ENCODE measurements at places on chromosomes 5 and 9.

GRCh38 chr9:101586651-101587050, 8.1 kb downstream of the PPP3R2 start:
- no peak for DNase-seq

- no peak for DNase-seq
Measured at GRCh38 chr9:131630205-131630831, 85.0 kb downstream of the PRRT1B start.

DNA sequence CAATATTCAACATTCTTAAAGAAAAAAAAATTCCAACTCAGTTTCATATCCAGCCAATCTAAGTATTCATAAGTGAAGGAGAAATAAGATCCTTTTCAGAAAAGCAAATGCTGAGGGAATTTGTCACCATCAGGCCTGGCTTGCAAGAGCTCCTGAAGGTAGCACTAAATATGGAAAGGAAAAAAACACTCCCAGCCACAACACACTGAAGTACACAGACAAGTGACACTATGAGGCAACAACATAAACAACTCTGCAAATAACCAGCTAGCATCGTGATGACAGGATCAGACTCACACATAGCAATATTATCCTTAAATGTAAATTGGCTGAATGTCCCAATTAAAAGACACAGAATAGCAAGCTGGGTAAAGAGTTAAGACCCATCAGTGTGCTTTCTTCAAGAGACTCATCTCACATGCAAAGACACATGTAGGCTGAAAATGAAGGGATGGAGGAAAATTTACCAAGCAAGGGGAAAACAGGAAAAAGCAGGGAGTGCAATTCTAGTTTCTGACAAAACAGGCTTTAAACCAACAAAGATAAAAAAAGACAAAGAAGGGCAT, 33.1 kb downstream of the ANKRD33B start:
- no peak for DNase-seq

DNA sequence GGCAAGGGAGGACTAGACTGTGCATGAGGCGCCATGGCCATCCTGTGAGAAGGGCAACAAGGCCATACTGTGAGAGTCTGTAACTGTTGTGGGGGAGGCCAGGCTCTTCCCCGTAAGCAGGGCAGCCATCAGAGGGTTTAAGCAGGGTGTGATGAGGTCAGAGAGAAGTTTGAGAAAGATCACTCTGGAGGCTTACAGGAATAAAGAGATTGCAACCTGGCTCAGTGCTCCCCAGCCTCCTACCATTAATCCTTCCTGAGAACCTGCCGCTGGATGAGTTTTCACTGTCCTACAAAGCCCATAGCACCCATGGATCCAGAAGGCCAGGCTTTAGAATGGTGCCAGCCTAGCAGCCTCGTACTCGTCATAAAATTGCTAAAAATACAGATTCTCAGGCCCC, 14.4 kb upstream of the TRMT10B start:
- DNase-seq, result no peak

GRCh38 chr5:39491210-39491609, 66.4 kb upstream of the DAB2 start:
- DNase-seq, result no peak

DNA sequence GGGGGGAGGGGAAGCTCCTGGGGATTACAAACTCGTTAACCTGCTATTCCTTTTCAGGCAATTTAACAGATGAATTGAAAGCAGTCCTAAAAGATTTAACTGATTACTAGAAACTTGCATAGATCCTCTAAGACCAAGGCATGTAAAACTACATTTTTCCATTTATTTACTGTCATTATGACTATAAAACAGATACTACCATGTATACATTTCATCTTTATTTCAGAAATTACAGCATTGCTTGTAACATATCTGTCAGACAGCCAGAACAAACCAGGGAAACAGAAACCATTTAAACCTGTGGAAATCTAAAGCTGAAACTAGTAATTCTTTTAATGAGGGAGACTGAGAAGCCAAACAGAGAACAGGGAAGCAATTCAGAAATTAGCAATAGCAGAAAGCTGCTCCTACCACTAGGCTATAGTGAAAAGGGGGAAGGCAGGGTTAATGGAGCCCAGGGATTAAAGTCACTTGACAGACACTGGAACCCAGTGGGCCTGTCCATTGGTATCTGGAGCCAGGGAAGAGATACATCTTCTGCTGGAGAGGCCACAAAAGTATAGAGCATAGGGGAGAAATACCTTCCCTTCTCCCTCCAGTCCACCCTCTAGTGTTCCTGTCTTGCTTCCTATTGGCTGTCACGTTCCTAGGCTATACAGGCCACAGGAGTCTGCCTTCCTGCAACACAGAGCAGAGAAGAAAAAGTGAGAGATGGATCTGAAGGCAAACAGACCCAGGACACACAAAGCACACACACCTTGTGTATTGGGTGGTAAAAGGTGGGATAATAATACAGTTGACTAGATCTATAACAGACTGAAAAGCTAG, 33.8 kb downstream of the PDCD1LG2 start:
- no peak for DNase-seq

- DNase-seq, result no peak
Measured at GRCh38 chr5:168984135-168984675, 316.7 kb downstream of the SLIT3 start.

GRCh38 chr9:129770741-129771140, 17.9 kb upstream of the PTGES start:
- no peak for DNase-seq

GRCh38 chr5:2877522-2877921, 126.0 kb upstream of the IRX2 start:
- no peak for DNase-seq

DNA sequence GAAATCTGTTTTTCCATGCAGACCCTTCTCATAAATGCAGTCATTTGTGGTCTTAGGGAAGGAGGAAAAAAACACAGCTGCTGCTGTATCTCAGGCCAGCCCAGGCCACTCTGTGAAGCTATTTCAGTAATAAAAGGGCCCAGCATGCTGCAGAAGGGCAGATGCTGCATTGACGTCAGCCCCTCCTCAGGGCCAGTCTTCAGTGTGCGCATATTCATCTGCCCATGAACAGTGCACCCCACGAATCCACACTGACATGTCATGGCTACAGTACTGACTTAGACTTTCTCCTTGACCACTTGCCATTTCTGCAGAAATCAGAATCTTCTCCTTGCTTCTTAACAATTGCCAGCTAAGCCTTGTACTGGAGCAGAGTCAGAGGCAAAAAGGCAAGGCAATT, 304.7 kb downstream of the GABRG2 start:
- DNase-seq, result no peak

- DNase-seq, result no peak
Measured at GRCh38 chr5:41831155-41831554, 39.1 kb downstream of the OXCT1 start.

GRCh38 chr9:88026118-88026479, 51.8 kb upstream of the CDK20 start:
- DNase-seq, result no peak

DNA sequence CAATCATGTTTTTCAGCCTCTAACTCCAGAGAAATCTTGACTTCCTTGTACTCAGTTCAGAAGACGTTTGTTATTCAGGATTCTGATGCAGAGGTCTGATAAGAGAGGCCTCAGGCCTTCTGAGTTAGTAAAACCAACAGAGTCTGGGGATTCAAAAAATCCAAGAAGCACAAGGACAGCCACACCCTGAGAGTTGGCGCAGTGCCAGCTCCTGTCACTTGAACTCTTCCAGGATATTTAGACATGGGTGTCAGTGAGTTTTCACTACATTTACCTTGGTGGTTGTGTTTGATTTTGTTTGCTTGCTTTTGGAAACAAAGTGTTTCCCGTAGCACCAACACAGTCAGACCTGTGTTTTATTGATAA, 41.6 kb upstream of the PDE8B start:
- no peak for DNase-seq

GRCh38 chr9:91761362-91761761, 188.7 kb downstream of the ROR2 start:
- DNase-seq, result no peak

- DNase-seq, result no peak
Measured at GRCh38 chr5:141514330-141515133, 25.7 kb downstream of the PCDHGC5 start.

- no peak for DNase-seq
Measured at GRCh38 chr5:139267481-139267880, 26.1 kb upstream of the MATR3 start.

GRCh38 chr5:142032747-142033631, 20.2 kb upstream of the GNPDA1 start:
- no peak for DNase-seq

- no peak for DNase-seq
Measured at GRCh38 chr9:137366445-137366810, 56.5 kb downstream of the EXD3 start.

DNA sequence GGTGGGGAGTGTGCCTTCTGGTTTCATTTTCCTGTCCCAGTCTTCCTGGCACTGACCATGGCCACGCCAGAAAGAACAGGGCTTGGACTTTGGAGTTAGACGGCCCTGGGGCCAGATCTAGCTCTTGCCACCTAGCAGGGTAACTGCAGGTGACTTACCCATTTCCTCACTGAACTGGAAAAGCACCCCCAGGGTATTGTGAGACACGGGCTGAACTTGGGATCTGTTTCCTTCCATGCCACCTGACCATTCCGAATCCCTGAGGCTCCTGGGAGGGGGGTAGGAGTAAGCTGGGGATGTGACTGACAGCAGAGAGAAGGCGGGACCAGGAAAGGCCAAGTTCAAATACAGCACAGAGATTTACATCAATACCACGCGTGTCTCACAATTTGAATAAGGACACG, 9.4 kb downstream of the HNRNPAB start:
- no peak for DNase-seq

DNA sequence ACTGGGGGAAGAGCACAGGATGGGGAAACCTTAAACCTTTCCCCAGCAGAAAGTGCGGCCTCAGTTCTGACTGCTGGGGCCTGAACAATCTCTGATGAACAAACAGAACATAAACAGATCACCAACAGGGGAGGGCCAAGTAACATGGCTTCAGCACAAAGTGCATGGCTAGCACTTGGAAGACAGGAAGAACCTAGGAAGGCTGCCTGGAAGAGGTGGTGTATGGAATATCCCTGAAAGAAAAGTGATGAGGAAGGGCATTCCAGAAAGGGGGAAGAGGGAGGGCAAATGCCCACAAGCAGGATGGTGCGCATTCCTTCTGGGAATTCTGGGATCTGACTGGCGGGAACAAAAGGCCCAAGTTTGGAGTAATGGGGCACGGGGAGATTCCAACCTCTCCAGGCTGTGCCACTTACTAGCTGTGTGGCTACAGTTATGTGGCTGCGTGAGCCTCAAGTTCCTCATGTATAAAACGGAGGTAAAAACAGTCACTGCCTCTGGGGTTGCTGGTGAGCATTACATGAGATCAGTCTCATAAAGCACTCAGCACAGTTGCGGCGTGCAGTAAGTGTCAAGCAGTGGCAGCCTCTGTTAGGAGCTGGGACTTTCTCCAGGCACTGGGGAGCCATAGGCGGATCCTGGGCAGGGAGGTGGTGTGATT, 1.6 kb downstream of the PDGFRB start:
- no peak for DNase-seq

- DNase-seq, result no peak
Measured at GRCh38 chr9:127885508-127886281, 8.2 kb upstream of the AK1 start.

- no peak for DNase-seq
Measured at GRCh38 chr5:80116465-80116864, 81.3 kb downstream of the THBS4 start.

DNA sequence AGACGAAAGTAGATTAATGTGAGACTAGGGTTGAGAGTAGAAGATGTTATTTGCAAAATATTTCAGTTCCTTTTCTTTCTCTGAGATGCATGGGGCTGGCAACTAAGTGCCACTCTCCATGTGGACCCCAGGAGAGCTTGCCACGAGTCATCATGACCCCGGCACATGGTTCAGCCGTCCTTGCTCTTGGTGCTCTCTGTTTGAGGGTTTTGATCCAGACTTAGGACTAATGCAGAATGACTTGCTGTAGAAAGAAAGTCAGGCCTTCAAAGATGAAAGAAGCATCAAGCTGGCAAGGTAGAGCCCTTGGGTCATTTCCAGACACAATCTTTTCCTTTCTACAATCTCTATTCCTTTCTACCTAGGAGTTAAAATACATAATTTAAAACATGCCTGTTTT, 84.7 kb downstream of the RASGRF2 start:
- DNase-seq, result no peak

DNA sequence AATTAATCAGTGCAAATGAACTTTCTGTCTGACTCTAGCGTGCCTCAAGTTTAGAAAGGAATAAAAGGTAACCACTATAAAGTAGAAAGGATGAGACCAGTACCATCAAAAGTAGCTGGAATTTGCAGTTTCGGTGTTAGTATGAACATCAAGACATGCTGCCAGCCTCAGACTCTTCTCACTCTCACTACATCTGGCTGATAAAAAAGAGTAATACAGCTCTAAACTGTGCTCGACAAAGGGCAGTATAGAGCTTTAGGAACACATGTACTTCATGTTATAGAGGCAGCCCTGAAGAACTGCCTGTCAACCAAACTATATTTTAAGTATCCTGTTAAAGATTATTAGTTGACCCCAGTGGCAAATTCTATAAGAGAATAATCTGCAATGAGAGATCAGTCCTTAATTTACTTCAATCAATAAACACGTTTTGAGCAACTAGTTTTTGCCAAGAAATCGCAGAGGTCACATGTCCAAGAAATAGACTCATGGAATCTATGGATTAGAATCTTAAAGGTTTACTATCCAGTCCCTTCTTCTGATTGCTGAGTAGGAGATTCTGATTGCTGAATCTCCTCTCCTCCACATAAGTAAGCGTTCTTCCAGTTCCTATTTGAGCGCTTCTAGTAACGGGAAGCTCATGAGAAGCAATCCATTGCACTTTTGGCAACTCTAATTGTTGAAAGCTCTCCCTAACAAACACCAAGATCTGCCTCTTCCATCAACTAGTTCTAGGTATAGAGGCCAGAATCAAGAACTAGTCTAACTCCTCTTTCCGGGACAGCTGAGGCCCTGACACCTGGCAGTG, 941 bp downstream of the XPA start:
- DNase-seq, result no peak

DNA sequence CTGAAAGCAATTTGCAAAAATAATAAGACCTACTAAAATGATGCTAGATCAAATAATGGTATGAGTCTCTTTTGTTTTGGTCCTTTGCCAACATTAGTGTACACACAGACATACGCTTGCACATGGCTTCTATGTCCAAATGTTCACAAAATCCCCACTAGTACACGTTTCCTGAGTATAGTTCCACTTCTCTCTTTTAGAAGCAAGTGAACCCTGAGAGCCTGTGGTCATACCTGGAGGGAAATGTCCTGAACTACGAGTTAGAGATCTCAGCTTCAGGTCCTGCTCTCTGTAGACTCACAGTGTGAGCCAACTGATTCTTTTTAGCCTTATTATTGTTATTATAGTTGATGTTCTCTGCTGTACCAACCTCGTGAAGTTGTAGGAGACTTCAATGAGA, 47.3 kb upstream of the ACTBL2 start:
- DNase-seq, result no peak

- no peak for DNase-seq
Measured at GRCh38 chr9:36937346-36937745, 96.7 kb downstream of the PAX5 start.

GRCh38 chr9:76218117-76218885, 175.9 kb downstream of the RFK start:
- no peak for DNase-seq

Data from activated T-cell treated with anti-CD3 and anti-CD28 coated beads for 4 hours (primary cell).